HCT116 (cell line): ENCODE measurements at places on chromosomes 11 and 22.

GRCh38 chr22:36331306-36331911 lies 56.4 kb downstream of the MYH9 start:
- DNase-seq, result peak; percentile 82

- no peak for DNase-seq
These were observed 55.1 kb downstream of the PACSIN2 start for GRCh38 chr22:42959576-42960509.

DNA sequence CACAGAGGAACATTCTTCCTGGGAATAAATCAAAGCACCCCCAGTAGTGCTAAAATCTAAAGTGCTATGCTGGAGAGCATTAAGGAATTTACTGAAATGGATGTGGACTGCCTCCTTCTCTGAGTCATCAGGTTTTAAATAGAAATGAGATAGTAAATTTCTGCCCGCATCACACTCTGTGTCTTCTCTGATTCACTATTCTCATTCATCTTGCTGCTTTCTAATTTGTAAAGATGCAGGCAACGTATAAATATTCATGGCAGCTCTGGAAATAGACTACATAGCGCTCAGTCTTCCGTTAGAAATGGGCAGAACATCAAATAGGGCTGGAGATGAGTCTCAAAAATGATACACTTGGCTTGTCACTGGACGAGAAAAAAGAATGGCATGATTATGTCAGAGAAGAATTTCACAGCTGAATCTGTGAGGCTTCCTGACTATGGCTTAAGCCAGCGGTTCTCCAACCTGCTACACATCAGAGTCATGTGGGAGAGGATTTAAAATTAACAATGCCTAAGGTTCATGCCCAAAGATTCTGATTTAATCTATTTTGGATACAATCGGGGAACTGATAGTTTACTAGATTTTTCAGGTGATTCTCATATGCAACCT lies 178.2 kb downstream of the LRRC4C start:
- DNase-seq, result no peak

DNA sequence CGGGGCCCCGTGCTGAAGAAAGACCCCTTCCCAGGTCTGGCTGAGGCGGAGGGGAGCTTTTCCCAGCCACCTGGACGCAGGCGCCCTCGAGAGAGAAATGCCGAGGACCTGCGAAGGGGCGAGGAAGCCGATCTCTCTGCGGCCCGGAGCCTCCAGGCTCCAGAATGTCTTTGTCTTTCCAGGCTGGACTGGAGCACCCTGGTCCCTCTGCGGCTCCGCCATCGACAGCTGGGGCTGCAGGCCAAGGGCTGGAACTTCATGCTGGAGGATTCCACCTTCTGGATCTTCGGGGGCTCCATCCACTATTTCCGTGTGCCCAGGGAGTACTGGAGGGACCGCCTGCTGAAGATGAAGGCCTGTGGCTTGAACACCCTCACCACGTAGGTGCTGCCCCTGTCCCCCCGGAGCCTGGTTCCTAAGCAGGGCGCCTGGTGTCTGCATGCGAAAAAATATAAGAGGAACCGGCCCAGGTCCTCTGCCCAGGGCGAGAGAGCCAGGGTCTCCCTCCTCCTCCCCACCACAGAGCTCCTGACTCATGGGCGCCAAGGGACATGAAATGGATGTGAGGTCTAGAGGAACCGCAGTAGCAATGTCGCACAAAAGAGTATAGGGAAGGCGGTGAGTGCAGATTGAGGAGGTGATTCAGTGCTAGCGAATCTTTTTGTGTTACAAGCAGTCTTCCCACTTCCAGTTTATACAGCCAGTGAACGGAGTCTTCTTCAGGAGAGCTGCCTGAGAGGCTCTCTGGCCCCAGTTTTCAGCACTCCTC lies 11.0 kb downstream of the GLB1L2 start:
- DNase-seq, result no peak

DNA sequence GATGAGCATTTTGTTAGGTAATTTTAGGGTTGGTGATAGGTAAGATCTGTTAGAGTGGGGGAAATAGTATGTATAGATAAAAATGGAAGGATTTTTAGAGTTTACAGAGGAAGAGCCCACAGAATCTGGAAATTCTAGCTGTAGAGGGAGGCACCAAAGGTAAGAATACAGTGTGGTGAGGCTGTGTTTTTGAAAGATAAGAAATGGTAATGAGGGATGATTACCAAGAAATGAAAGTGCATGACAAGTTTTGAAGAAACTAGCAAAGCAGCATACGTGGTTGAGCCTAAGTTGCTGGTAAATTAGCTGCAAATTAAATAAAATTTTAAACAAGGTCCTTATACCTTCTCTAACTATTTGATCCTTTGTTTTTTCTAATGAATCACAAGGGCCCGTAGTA lies 14.6 kb upstream of the RASSF10 start:
- no peak for DNase-seq

- DNase-seq, result peak; percentile 0
These were observed 1236.4 kb downstream of the FAM181B start for GRCh38 chr11:81497202-81497804.

- DNase-seq, result no peak
These were observed 84.4 kb downstream of the RRM1 start for GRCh38 chr11:4178813-4179662.

DNA sequence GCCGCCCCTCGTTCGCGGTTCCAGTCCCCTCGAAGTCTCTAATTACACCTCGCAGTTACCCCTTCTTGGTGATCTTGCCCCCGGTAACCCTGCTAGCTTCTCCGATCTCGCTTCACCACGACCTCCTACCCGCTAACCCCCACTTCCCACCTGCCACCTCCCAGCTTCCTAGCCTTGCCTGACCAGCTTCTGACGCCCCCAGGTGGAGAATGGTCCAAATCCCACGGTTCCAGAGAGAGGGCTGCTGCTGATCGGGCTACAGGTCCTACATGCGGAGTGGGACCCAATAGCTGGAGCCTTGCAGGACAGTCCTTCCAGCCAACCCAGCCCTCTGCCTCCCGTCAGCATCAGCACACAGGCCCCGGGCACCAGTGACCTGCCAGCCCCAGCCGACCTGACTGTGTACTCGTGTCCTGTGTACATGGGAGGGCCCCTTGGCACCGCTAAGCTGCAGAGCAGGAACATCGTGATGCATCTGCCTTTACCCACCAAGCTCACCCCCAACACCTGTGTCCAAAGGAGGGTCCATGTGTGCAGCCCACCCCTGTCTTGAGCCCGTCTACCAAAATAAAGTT lies 31.9 kb downstream of the RRP8 start:
- no peak for DNase-seq

- no peak for DNase-seq
These were observed 10.2 kb upstream of the NECTIN1 start for GRCh38 chr11:119739021-119739703.

DNA sequence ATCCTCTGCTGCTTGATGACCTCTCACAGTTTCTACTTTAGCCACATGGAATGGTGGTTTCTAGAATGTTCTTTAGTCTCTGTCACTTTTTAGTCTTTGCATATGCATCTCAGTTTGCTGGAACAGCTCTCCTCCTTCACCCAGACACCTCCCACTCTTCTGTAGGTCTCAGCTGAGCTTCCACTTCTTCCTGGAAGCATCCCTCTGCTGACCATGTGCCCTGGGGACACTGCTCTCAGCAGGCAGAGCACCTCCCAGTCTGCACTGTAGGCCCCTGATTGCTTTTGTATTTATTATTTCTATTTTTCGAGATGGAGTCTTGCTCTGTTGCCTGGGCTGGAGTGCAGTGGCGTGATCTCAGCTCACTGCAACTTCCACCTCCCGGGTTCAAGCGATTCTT lies 84.0 kb downstream of the GRIK4 start:
- no peak for DNase-seq

- no peak for DNase-seq
These were observed 34.4 kb upstream of the CD82 start for GRCh38 chr11:44531116-44531504.

GRCh38 chr22:41140365-41140957 lies 48.1 kb downstream of the EP300 start:
- no peak for DNase-seq

GRCh38 chr11:20966489-20966888 lies 297.1 kb downstream of the NELL1 start:
- no peak for DNase-seq

DNA sequence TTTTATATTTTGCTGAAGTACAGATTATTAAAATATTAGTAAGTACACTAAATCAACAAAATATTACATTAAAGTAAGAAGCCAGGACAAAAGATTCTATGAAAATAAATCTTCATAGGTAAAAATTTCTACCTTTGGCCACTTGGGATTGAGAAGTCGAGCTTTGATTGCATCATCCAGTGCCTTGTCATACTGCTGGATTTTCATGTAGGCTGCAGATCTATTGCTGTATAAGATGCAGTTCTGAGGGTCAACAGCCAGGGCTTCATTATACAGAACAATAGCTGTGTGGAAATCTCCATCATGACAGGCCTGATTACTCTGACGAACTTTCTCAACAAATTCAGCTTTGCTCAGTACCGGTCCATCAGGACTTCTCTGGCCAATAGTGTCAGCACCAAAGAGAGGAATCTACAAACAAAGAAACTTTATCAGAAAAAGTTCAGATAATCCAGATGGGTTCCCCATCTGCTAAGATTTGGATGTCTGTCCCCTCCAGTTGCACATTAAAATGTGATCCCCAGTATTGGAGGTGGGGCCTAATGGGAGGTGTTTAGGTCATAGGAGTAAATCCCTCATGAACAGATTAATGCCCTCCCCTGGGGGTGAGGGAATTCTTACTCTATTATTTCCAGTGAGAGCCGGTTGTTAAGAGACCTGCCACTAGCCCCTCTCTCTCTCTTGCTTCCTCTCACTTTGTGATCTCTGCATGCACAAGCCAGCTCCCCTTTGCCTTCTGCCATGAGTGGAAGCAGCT lies 50.0 kb downstream of the TTC28 start:
- peak; percentile 19 for DNase-seq

- DNase-seq, result no peak
These were observed 65.1 kb upstream of the SLC35C1 start for GRCh38 chr11:45739866-45740265.

- no peak for DNase-seq
These were observed 92.9 kb downstream of the MICAL3 start for GRCh38 chr22:17931400-17931825.

DNA sequence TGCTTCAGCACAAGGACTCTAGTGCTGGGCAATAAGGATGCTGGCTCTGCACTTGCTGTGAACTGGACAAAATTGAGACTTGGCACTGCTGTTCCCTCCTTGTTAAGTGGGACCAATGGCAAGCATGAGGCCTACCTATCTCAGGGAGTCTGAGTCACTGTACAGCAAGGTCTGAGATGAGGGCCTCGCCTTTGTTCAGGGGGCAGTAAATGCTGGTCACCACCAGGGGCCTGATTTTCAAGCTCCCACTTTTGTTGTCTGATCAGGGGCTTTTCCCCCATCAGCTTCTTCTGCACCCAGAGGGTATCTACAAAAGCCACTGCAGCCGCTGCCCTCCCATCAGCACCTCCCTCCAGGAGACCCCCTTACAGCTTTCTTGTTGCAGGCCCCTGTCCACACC lies 22.8 kb downstream of the DHCR7 start:
- no peak for DNase-seq

DNA sequence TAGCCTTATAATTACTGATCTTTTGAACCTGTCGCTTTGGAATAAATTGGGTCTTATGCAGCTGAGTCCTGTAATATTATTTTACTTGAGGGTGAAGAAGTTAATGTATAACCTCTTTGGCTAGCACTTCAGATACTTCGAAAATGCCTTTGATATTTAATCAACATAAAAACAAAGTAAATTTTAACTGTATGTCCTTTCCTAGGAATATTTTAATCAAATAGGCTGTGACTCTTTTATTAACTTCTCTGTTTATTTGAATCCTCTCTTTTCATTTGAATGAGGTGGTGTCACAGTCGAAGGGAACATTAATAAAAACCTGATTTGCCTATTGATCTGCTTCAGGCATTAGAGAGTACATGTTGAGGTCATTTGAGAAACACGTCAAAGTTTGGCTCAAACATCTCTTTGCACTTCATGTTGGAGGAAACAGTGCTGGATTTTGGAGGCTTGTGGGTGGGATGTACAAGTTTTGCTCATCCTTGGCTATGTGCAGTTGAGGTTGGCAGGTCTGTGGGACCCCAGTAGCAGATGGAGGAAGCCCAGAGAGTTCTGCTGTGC lies 143.6 kb downstream of the NCAM1 start:
- DNase-seq, result no peak

GRCh38 chr11:37422511-37422910 lies 824.5 kb upstream of the RAG2 start:
- no peak for DNase-seq

- no peak for DNase-seq
These were observed 9.0 kb downstream of the ATG16L2 start for GRCh38 chr11:72823105-72823804.

GRCh38 chr11:110435780-110436717 lies 6.3 kb downstream of the FDX1 start:
- DNase-seq, result no peak

GRCh38 chr11:122159173-122159721 lies 43.2 kb upstream of the BLID start:
- no peak for DNase-seq

DNA sequence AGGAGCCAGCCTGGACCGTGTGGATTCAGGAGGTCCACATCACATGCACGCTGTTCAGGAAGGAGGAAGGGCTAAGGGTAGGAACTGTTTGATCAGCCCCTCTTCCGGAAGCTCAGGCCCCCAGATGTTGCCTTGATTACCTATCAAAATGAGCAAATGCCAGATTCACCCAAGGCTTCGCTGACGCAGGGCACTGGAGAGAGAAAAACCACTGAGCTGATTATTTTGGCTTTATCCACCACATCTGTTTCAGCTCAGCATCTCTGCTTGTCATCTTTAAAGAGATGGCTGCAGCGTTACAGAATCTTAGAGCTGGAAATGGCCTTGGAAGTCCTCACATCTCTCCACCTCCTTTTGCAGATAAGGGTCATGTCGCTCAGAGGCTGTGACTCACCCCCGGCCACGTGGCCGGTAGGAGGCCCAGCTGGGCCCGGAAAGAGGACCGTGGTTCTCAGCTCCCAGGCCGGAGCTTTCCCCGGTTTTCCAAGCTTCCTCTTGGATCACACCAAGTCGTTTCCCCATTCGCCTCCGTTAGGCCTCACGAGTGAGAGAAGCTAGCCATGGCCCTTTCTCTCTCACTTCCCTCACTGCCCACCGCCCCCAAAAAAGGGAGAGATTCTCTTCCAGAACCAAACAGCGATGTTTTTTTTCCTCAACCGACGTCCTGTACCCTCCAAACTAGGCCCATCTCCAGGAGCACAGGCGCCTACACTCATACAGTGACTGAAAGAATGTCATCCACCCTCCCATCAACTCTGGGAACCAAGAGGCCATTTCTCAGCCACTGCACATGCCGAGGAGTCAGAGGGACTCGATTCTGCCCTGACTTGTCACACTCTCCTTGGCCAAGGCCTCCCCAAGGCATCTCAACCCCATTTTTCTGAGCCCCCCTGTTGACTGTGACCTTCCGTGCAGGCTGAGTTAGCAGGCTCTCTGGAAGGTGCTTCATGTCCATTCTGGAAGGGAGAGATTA lies 37.6 kb downstream of the LIF start:
- no peak for DNase-seq

DNA sequence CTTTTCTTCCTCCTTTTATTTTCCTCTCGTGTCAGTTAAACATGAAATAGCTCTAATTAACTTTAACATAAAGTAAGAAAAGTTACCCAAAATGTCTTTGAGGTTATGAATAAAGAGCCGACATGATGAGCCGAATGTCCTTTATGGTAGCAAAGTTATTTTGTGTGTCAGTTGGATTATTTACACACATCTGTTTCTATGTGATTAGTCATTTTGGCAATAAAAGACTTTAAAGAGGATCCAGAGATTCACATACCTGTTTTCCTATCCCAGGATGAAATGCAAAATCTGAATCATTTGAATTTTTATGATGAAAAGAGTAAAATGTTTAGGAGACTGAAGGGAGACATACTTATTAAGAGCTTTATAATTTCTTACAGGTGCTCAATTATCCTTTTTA lies 34.0 kb upstream of the TECTA start:
- DNase-seq, result no peak
